ENCODE measurements at places on chromosomes 3 and 15.

DNA sequence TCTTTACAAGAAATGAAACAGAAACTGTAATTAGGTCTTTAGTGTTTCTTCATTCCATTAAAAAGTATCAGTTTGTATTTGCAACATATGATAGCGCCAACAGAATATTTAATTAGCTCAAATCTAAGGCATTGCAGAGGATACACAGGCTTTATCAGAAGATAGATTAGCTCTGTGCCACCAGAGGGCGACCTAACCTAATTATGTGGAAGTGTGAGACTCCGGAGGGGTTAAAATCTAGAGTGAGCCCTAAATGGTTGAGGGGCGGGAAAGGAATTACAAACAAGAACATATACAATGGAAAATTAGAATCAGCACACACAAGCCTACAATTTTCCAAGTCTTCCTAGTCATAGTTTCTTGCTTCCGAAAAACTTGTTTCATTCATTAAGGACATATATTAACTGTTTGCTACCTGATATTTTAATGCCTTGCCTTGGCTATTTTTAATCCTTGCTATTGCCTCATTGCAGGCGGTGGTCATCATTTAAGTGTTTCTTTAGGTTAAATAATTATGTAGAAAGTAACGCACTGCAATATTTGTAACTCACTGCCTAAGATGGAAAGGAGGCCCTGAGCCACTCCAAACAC lies 18.0 kb upstream of the RYR3 start:
- peak; percentile 58 for DNase-seq

- DNase-seq: no peak
Observed at GRCh38 chr3:94778814-94779494, 716.1 kb downstream of the NSUN3 start.

DNA sequence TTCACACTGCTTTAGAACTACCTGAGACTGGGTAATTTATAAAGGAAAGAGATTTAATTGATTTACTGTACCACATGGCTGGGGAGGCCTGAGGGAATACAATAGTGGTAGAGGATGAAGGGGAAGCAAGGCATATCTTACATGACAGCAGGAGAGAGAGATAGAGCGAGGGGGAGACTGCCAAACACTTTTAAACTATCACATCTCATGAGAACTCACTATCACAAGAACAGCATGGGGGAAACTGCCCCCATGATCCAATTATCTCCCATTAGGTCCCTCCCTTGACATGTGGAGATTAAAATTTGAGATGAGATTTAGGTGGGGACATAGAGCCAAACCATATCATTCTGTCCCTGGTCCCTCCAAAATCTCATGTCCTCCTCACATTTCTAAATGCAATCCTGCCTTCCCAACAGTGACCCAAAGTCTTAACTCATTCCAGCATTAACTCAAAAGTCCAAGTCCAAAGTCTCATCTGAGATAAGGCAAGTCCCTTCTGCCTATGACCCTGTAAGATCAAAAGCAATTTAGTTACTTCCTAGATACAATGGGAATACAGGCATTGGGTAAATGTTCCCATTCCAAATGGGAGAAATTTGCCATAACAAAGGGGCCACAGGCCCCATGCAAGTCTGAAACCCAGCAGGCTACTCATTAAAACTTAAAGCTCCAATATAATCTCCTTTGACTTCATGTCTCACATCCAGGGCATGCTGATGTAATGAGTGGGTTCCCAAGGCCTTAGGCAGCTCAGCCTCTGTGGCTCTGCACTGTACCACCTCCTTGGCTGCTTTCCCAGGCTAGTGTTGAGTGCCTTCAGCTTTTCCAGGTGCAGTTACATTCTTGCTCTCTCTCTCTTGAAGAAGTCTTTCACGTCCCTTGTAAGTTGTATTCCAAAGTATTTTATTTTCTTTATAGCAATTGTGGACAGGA lies 481.7 kb upstream of the TGFBR2 start:
- DNase-seq: peak; percentile 51

- no peak for DNase-seq
Observed at GRCh38 chr3:151052756-151053155, 32.7 kb upstream of the MED12L start.

DNA sequence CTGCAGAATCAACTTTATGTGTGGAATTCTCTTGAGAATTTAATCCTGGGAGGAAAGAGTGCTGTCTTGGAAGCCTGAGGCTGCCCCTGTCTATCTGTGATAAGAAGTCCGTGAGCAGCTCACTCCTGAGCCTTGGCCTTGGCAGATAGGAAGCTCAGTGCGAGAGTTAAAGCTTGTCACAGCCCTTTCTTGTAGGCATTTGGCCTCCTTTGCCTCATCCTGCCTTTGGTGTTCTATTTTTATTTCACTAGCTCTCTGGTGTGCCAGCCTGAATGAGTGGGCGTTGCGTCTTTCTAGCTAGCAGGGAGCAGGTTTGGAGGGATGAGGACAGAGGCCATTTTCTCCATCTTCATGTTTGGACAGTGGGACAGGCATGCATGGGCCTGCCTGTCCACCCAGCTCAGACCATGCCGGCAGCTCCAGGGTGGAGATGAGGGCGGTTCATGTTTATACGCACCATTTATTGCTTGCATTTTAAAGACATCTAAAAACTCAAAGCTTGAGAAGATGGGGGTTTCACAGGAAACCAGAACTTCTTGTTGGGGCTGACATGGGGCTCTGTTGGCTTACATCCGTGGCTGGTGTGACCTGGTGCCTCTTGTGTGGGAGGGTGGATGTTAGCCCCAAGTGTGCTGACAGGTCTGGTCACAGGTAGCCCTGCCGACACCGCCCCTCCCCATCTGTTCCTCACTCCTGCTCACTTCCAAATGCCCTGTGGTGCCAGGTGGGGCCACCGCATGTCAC lies 29.8 kb downstream of the IRAK2 start:
- no peak for DNase-seq

DNA sequence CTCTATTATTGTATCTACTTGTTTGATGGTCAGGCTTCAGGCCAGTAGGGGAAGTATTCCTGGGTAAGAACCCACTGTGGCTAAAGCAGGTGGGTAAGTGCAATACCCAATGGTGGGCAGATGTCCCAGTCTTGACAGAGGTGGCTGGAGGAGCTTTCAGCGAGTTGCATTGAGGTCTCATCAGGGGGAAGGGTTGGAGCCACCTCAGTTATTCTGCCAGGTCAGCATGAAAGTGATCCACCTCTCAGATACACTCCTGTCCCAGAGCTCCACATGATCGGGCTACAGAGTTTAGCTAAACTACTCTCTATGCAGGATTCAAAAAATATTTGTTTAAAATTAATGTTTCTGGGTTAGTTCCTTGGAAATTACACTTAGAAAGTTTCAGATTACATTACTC lies 95.8 kb upstream of the WNT7A start:
- no peak for DNase-seq

DNA sequence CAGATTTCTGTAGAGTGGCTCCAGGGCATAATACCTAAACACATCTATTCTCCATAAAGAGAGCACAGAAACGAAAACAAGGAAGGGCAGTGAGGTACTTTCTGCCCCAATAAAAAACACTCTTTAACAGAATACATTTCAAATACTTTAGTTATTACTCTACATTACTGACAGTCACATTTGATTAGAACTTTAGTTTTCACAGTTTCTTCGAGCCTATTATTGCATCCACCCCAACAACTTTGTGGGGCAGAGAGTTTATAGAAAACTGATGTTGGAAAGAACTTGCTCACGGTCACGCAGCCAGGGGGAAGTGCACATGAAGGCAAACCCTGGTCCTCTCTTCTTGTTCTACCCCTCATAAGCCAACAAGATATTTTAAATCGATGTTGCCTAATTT lies 9.0 kb downstream of the VPS39 start:
- no peak for DNase-seq

GRCh38 chr3:27573138-27573537 lies 89.0 kb upstream of the SLC4A7 start:
- DNase-seq: no peak

- DNase-seq: peak; percentile 89
Observed at GRCh38 chr15:56871185-56871584, 47.3 kb upstream of the TCF12 start.

- DNase-seq: peak; percentile 12
Observed at GRCh38 chr3:122785231-122785630, 8.4 kb downstream of the HSPBAP1 start.

GRCh38 chr3:158127250-158128219 lies 17.6 kb downstream of the RSRC1 start:
- DNase-seq: peak; percentile 28

DNA sequence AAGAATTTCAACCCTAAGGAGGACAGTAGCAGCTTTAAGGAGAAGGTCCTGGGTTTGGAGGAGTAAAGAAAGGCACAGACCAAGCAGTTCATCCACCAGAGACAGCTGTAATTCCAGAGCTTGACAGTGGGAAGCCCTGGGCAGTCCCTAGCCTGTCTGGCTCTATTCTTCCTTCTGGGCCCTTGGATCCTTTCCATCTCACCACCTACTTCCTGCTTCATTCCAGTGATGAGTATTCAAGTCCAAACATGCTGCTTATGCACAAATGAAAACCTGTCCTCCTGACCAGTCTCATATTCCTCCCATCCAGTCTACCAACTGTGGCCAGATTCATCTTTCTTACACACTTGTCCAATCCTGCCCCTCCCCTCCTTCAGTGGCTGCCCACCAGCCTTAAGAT lies 171.4 kb downstream of the CNTN3 start:
- DNase-seq: peak; percentile 63

GRCh38 chr3:125017406-125017805 lies 38.4 kb downstream of the HEG1 start:
- no peak for DNase-seq

GRCh38 chr3:65642883-65643282 lies 395.8 kb downstream of the MAGI1 start:
- DNase-seq: no peak

GRCh38 chr3:27358372-27358771 lies 10.8 kb downstream of the NEK10 start:
- no peak for DNase-seq
